ENCODE measurements at places on chromosomes 16 and 17. TPM values are rescaled to one million over a fixed set of nuclear protein-coding genes. Genes with fewer than 3 reads are reported as not detected.

DNA sequence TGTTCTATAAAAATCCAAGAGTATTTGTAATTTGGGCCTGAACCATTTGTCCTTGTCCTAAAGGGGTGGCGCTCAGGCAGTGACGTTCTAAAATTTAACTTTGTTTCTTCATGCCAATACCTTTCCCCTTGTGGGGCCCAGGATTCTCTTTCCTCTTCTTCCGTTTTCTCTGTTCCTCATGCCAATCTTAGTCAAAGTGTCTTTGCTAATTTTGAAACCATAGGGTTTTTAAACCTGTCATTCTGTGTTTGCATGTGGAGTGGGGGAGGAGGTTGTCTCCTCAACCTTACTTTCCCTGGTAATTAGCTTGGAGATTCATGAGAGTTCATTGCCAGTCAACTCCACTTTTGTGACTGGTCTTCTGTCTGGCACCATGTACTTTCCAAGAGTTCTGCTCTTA, 337.1 kb downstream of the MAF start:
- DNase-seq = no peak

- DNase-seq = no peak
Measured at GRCh38 chr17:36527621-36528250, 6.9 kb downstream of the MYO19 start.

GRCh38 chr16:31453255-31454204, 5.8 kb upstream of the ARMC5 start:
- no peak for DNase-seq

The JUP gene
- 348 TPM for total RNA-seq

The RNF40 gene
- 98.0 TPM for total RNA-seq

GRCh38 chr17:66963909-66964771, at the start of gene CACNG4:
Gene CACNG4 (plus strand): TSS chr17:66964707. CDS start chr17:66964912, 205 bp downstream.
- DNase-seq = no peak

The ABCA10 gene
- 0.27 TPM for total RNA-seq

GRCh38 chr17:11535231-11535630, 63.0 kb upstream of the DNAH9 start:
- no peak for DNase-seq

DNA sequence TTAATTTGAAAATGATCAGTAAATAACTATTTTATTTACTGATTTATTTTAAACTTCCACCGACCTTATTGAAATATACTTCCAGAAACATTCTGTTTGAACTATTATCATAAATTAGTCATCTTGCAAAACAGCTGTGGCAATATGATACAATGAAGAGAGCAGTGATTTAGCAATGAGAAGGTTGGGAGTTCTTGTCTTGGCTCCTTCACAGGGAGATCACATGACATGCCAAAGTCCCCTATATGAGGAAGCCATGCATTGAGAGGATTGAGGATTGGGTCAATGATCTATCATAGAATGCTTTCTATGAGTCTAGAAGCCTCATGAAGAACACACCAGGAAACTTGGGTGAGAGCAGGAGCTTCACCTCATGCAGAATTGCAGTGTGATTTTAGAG, 222.7 kb downstream of the LGALS9B start:
- no peak for DNase-seq

- DNase-seq = no peak
Measured at GRCh38 chr16:88558457-88559442, 11.5 kb upstream of the ZC3H18 start.

The CCL4 gene
- 1.6 TPM for total RNA-seq

DNA sequence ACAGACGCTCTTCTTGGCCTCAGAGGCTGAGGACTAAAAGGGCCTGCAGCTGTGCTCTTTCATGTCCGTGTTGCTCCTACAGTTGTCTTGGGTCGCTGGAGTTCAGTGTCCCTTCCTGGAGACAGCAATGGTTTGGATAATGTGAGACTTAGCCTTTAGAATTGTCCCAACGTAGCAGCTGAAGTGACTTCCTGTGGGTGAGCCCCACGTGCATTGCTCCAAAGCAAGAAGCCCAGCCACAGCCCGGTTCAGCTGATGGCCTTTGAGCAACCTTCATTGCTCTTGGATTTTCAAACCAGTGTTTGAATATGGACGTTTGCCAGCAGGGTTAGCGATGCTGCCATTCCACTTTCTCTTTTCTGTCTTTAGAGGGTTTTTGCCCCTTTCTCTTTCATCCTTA, 19.7 kb downstream of the TMEM11 start:
- no peak for DNase-seq

The FBXL19 gene
- total RNA-seq = 38.0 TPM

The KRT17 gene
- total RNA-seq = not detected

The CSH1 gene
- total RNA-seq = not detected

GRCh38 chr16:66003201-66003600, 363.3 kb upstream of the CDH5 start:
- DNase-seq = no peak

The PYY gene
- total RNA-seq = not detected

Measured in hematopoietic multipotent progenitor cell (in vitro differentiated cells).